ENCODE measurements at places on chromosomes 2 and 18. TPM values are rescaled to one million over a fixed set of nuclear protein-coding genes. Genes with fewer than 3 reads are reported as not detected.

- no peak for DNase-seq
Observed at GRCh38 chr2:145724311-145724898, 1204.5 kb upstream of the ZEB2 start.

GRCh38 chr2:142687075-142687474 is 190.4 kb upstream of the KYNU start:
- no peak for DNase-seq

DNA sequence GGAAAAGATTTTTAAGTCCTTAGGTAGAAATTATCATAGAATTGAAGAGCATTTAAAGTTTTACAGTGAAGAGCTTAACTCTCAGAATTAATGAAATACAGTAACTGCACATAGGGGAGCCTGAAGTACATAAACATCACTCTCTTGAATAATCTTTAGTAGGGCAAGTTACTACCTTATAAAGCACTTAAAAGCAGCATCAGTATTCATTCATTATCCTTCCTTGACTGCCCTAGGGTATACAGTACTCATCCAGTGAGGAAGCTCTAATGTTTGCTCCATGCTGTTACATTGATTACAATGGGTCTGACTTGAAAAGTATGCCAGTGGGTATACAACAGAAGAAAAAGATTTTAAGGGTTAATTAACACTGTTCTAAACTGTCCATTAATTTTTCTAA is 66.5 kb downstream of the ATF2 start:
- DNase-seq, result no peak

DNA sequence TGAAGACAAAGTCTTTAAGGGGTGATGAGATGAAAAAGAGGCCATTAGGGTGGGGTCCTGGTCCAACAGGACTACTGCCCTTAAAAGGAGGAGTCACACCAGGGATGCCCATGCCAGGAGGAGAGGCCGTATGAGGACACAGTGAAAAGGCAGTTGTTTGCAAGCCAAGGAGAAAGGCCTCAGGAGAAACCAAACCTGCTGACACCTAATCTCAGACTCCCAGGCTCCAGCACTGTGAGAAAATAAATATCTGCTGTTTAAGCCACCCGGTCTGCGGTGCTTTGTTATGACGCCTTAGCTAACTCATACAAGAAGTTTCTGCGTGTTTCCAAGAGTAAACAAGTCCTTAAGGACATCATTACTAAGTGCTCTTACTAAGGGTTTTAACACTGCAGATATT is 93.6 kb downstream of the DNER start:
- no peak for DNase-seq

DNA sequence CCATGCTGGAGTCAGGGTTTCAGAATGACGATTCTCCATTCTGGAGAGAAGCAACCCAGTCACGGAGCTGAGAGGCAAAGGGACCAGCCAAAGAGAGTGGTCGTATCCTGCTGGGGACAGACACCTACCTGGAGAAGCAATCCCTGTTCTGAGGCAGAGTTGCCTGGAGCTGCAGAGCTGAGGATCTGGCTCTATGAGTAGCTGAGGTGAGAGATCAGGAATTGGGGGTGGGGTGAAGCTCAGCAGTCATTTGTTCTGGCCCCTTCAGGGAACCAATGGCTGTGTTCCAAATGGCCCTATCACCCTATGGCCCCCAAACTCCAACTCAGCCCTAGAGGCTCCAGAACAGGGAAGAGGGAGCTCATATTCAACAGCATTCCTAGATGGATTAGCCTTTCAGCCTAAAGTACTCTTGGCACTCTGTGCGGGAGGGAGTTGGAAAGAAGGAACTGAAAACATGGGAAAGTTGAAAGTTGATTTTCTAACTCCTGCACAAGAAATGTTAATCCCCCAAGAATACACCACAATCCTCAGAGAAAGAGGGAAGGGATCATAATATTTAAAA is 3.3 kb upstream of the ATRAID start:
- no peak for DNase-seq

DNA sequence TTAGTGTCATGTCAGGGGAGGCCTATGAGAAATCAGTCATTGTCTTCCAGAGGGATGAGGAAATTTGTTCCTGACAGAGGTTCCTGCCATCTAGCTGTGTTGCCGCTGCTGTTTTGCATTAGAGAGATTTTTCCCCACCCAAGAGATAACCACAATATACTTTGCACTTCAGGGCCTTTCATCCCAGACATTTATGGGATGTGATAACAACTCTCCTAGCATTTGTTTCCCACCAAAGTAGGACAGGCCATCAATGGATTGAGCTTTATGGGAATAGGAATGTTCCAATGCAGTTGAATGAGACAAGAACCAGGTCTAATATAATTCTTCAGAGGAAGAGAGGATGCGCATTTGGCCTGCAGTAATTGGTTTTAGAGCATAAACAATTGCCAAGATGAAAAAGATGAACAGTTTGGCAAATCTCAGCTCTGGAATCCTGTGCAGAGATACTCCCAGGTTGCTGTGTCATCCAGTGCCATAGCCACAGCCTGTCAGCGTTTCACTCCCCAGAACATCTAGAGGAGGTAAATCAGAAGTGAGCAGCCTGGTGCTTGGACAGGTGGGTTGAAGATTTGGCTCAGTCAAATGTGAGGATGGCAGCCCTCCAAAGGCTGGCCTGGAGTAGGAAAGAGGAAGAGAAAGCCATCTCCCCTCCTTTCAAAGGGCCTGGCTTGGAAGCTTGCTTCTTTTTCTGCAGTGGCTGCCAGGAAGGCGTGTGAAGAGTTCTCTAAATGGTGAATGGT is 93.7 kb upstream of the SETBP1 start:
- DNase-seq, result peak; percentile 27

DNA sequence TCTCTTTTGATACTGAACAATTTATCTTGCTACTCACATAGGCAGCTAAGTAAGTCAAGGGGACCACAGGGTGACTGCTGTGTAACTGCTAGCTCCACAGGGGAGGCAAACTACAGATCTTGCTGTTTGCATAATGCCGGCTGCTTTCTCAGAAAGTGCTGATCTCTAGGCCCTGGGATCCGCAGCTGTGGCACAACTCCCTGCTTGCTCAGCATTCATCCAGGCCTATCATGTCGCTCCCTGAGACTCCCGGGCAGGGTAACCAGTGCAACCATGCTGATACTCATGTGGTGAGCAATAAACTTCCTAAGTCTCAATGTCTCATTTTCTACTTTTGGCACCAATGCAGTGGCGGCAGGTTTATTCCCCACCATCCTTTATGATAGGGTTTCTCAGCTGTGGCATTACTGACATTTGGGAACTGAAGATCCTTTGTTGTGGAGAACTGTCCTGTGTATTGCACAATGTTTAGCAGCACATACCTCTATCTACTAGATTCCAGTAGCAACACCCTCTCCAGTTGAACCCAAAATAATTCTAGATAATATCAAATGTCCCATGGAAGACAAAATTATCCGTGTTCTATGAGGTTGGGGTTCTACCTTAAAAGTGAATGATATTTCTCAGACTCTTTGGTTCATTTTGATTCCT is 1101.3 kb downstream of the LRP1B start:
- DNase-seq, result no peak

DNA sequence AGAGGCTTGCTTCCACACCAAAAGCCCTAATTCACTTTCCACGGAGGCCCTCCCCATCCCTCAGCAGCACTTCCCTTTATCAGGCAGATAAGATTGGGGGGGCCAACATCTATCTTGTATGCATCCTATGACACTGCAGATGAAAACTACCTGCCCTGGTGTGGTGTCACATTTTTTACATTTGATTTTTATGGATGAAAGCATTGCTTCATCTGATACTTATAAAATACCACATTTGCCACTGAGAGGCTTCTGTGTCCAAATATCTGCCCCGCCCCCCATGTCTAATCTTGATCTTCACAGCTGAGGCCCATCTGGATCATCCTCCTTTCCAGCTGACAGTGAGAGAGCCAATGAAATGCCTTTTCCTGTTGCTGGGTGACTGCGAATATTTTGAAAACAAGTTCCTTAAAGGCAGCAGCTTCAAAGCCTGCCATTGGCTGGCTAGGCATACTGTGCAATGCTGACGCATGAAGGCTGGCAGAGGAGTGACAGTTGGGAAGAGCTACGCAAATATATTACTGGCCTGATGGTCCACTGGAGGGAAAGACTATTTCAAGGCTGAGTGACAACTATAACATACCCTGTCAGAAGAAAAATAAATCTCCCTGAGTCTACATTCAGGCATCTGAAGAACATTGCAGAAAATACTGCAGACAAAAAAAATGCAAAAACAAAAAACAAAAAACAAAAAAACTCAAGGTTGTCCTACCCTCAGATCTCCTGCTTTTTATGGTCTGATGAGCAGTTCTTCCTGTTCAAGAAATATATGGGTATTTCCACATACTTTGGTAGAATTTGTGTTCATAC is 318.7 kb downstream of the PDE11A start:
- DNase-seq, result peak; percentile 98

- DNase-seq, result peak; percentile 8
Observed at GRCh38 chr2:4947911-4948310, 744.3 kb upstream of the SOX11 start.

- DNase-seq, result no peak
Observed at GRCh38 chr2:120227111-120227991, 4.2 kb upstream of the TMEM185B start.

DNA sequence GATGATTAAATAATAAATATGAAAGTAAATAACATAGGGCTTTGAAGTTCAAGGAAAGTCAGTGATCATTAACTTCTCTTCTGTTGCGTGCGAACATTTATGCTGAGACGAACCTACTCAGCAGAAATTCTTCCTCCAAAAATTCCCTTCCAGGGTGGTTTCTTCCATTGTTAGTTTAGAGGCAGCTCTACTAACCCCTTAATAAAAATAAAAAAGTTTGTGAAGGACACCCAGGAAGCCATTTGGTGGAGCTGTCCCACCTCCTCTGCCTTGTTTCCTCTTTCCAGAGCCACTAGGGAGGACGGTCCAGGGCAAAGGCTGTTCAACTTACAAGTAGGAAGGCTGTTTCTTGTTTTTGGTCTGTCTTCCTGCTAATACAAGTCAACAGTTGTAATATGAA is 2.1 kb upstream of the SMAD2 start:
- DNase-seq, result no peak

- DNase-seq, result peak; percentile 46
Observed at GRCh38 chr2:217935901-217936684, 66.7 kb downstream of the TNS1 start.

- DNase-seq, result no peak
Observed at GRCh38 chr2:212392043-212392442, 146.6 kb downstream of the ERBB4 start.

- no peak for DNase-seq
Observed at GRCh38 chr18:35508030-35508429, 10.3 kb upstream of the INO80C start.

DNA sequence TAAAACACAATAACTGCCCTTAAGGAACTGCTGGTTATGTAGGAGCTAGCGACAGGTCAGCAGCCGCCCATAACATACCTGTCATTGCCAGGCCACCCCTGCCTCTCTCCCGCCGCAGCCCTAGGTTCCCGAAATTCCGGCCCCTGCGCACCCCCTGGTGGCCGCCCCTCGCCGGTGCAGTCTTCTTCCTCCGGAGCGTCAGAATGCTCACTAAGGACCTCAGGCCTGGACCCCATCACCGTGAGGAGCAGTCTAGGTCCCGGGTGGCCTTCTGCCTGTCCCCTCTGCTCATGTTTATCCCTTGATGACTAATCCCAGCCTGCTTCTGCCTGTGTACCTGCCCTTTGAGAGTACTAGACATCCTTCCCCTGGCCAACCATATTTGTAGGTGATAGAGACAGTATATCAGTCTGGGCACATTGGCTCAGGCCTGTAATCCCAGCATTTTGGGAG is 115.7 kb upstream of the SLC1A4 start:
- peak; percentile 81 for DNase-seq

GRCh38 chr2:195995499-195995898 is 73.1 kb downstream of the DNAH7 start:
- no peak for DNase-seq

- no peak for DNase-seq
Observed at GRCh38 chr2:204650611-204651010, 105.3 kb downstream of the PARD3B start.

GRCh38 chr2:63399156-63399555 is 189.1 kb downstream of the WDPCP start:
- no peak for DNase-seq

- no peak for DNase-seq
Observed at GRCh38 chr18:9561759-9562158, 52.6 kb downstream of the PPP4R1 start.

DNA sequence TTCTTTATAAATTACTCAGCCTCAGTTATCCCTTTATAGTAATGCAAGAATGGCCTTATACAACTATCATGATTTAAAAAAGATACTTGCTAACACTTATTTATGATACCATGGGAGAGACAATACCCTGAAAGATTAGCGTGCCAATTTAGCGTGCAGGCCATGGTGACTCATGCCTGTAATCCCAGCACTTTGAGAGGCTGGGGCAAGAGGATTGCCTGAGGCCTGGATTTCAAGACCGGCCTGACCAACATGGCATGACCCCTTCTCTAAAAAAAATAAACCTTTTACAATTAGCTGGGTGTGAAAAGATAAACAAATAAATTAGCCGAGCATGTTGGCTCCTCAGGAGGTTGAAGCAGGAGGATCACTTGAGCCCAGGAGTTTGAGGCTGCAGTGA is 493.4 kb upstream of the FSIP2 start:
- no peak for DNase-seq

The MALL gene
- total RNA-seq, result 19.2 TPM

The CRYGC gene
- total RNA-seq, result not detected

The TSGA10 gene
- total RNA-seq, result 2.9 TPM

The SP3 gene
- 203 TPM for total RNA-seq

The MORN2 gene
- total RNA-seq, result 9.9 TPM

The MOGAT1 gene
- total RNA-seq, result not detected

The GALNT13 gene
- 1.1 TPM for total RNA-seq

The C1D gene
- 54.8 TPM for total RNA-seq

The RUFY4 gene
- not detected for total RNA-seq

The PID1 gene
- total RNA-seq, result 15.4 TPM

The CAPN13 gene
- 0.51 TPM for total RNA-seq

The INPP1 gene
- total RNA-seq, result 16.7 TPM

The HTR2B gene
- total RNA-seq, result 0.31 TPM

The ITPRIPL1 gene
- 6.3 TPM for total RNA-seq
